ENCODE measurements at places on chromosomes 1 and 21.

- no peak for DNase-seq
Observed at GRCh38 chr1:55844322-55844721, 629.2 kb upstream of the USP24 start.

DNA sequence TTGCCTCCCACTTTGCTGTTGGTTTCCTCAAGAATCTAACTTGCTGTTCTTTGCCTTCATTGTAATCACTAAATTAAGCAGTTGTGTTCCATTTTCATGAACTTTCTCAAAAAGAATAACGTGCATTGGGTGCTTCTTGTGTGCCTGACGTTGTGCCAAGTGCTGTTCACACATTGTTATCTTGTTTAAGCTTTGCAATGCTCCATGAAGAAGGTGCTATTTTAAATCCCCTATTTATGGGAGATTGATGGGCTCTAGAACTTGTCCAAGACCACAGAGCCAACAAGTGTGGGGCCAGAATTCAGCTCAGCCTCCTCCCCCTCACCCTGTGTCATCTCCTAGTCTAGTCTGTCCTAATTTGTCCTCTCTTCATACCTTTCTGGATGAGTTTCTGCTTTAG, 199.8 kb downstream of the C1orf94 start:
- DNase-seq: no peak

DNA sequence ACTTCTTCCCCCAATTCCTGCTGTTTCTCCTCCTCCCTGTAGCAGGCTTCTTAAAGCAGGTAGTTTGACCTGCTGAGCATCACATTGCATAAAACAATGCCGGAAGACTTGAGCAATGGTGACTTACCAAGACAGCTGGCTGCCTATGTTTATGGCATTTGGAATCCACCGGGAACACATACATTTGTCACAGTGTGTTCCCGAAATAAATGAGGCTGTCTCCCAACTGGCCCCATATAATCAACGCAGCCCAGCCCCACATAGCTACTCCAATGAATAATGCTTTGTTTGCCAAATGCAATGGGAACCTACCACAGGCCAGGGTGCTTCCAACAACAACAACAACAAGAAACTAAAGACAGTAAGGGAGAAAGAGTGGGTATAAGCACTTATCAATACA, 186.1 kb upstream of the MAP1LC3C start:
- no peak for DNase-seq

DNA sequence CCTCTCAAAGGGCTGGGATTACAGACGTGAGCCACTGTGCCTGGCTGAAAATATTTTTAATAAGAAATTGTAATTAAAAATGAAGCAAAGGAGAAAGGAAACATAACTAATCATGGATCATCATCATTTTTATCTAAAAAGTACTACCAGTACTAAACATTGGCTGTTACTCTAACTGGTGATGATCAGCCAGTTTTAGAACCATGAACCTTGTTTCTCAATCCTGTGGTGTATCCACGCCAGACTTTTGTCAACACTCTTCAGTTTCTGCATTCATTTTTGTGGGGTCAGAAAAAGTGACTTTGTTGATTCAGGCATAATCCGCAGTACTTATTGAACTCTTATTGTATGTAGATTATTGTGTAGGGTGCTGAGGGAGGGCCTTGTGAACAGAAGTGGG, 52.3 kb downstream of the VPS13D start:
- no peak for DNase-seq

DNA sequence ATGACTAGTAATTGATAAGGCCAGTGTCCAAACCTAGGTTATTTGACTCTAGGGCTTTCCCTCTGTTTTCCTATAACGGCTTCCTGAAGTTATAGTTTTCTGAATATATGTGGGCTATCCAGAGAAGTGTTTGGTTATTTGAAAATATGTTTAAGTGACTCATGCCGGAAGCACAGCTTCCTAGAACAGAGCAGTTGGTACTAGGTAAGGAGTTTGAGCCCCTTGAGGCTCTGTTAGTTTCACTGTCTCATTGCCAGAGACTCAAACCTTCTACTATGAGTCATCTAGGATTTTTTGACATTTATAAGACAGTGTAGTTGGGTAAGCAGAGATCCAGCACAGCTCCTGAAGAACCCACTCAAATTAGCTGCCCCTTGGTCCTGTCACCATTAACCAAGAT, 27.1 kb upstream of the LEPR start:
- DNase-seq: no peak

- peak; percentile 26 for DNase-seq
Observed at GRCh38 chr1:62508187-62508758, 71.4 kb downstream of the USP1 start.

- no peak for DNase-seq
Observed at GRCh38 chr1:36889478-36890226, 144.7 kb downstream of the GRIK3 start.

- DNase-seq: no peak
Observed at GRCh38 chr21:31658053-31658452, 1.4 kb upstream of the SOD1 start.

DNA sequence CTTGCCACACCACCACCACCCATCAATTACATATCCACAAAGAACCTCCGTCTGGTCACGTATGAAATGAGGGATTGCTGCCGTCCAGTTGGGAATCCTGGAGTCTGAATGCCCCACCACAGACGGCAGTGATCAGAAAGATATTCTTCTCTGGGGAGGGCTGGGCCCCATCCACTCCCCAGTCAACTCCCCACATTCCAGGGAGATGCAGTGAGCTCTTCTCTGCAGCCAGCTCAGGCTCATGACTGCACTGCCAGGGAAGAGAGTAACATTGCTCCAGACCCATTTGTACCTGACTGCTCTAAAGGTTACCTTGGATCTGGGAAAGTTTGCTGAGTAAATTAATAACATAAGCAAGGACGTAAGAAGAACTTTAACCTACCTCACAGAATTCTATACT, 18.3 kb downstream of the DEGS1 start:
- DNase-seq: no peak

DNA sequence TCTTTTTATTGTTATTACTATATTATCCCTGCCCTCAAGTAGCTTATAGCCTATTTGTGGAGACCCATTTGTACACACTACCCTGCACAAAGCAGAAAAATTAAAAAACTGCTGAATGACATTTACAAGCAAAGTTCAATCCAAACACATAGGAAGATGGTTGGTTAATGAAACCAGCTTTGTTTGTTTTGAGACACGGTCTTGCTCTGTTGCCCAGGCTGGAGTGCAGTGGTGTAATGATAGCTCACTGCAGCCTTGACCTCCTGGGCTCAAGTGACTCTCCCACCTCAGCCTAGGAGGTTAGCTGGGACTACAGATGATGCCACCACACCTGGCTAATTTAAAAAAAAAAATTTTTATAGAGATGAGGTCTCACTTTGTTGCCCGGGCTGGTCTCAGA, 31.6 kb downstream of the TGFB2 start:
- DNase-seq: no peak

GRCh38 chr1:38814444-38814983, 45.1 kb downstream of the RRAGC start:
- DNase-seq: no peak

- no peak for DNase-seq
Observed at GRCh38 chr1:155015527-155016230, 13.1 kb downstream of the ZBTB7B start.

GRCh38 chr1:89525169-89525855, 683 bp downstream of the LRRC8B start:
- peak; percentile 51 for DNase-seq

DNA sequence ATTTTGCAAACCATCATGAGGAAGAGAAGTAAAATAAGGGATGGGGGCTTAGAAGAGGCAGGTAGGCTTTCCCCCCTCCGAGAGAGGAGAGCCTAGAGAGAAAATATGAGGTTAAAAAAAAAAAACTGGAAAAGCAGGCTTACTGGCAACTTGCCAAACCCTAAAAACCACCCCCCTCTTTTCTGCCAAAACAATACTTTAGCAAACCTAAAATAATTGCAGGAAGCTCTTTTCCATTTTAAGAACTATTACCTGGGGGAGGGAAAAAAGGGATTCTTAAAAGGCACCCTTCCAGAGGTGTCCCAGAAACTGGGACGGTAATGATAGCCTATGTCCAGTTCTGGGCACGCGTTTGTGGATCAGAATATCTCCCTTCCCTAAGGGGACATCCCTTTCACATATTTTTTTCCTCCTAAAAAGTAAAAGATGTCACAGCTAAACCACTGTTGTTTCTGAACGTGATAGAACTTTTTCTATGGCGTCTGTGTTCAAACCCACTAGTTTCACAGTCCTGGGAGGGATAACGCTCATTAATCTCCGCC, 1.1 kb upstream of the NFIA start:
- peak; percentile 64 for DNase-seq

DNA sequence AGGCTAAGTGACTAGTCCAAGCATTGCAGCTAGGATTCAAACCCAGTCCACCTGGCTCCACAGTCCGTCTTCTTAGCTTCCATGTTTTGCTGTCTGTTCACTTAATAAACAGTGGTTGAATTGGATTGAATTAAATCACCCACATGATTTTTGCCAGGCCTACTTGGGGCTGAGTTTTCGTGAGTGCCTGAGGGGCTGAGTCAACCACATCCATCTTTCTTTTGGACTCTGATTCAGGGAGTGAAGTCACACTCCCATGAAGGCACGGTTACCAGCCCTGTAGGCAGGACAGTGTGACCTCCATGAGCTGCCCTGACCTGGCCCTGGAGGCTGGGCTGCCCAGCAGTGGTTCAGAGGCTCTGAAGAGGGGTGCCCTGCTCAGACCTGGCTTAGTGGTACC, 123.7 kb downstream of the ACTL8 start:
- DNase-seq: no peak

DNA sequence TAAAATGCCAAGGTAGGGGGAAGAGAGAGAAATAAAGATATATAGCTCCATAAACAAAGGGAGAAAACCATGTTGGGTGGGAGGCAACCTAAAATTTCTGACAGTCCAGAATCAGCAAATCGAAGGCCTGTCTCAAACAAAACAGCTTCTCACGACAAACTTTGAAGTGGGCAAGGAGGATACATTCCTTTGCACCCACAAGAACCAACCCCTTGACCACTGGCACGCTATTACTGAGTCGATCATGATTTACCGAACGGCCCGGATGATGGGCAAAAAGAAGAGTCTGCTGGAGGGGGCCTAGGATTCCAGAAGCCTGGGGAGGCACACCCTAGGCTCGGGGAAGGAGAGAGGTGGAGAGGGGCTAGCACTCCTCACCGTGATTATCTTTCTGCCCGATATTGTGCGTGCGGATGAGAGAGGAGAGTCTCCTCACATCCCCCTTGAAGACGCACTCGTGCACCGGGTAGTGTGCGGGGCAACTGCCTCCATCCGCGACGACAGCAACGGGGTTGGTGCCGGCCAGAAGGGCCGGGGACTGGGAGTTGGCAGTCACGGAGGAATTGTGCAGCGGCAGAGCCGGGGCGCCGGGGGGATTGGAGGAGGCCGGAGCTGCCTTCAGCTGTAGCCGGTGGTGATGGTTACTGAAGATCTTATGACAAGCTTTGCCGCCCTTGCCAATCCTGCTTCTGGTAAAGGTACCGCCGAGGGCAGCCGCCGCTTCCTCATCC, 756 bp downstream of the ANKRD13C start:
- DNase-seq: peak; percentile 24

GRCh38 chr1:111704776-111705175, 34.4 kb downstream of the INKA2 start:
- DNase-seq: no peak

GRCh38 chr1:199837321-199837720, 190.2 kb upstream of the NR5A2 start:
- DNase-seq: no peak

- DNase-seq: no peak
Observed at GRCh38 chr1:183403498-183403897, 14.7 kb downstream of the NMNAT2 start.

GRCh38 chr1:25500694-25501093, 42.7 kb upstream of the LDLRAP1 start:
- no peak for DNase-seq

DNA sequence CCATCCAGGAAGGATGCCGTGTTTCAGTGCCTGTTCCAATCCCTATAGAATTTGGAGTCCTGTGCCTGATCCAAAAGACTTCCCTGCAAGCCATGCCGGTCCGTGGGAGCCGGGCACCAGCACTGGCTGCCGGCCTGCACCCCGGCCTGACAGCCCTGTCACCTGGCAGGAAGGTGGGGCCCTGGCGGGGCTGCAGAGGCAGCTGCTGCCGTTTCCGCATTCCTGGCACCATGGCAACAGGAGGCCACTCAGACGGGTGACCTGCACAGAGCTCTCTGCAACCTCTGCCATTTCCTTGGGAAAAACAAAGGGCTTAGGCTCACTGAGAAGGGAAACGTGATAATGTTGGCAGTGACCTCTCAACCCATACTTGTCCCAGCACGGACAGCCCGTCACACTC, 63.2 kb upstream of the TMEM51 start:
- DNase-seq: no peak

- no peak for DNase-seq
Observed at GRCh38 chr1:156675210-156676113, 1.7 kb downstream of the NES start.

GRCh38 chr1:21124846-21125245, 51.9 kb downstream of the EIF4G3 start:
- DNase-seq: no peak

DNA sequence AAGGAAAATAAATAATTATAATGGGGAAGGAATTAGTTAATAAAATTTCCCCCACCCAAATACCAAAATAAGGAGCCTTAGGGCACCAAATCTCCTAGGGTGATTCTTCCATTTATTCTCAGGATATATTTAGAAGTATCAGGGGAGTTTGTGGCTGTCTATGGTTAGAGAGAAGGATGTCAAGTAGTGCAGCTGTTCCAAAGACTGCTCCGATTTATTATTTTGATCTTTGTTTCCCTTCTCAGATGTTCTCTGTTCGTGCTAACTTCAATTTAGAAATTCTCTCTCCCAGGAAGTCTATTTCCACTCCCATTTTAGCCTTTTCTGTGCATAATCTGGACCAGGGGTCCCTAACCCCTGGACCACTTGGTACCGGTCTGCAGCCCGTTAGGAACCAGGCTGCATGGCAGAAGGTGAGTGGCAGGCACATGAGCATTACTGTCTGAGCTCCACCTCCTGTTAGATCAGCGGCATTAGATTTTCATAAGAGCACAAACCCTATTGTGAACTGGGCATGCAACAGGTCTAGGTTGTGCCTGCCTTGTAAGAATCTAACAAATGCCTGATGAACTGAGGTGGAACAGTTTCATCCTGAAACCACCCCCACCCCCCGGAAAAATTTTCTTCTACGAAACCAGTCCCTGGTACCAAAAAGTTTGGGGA, 9.3 kb upstream of the MAST2 start:
- DNase-seq: no peak

DNA sequence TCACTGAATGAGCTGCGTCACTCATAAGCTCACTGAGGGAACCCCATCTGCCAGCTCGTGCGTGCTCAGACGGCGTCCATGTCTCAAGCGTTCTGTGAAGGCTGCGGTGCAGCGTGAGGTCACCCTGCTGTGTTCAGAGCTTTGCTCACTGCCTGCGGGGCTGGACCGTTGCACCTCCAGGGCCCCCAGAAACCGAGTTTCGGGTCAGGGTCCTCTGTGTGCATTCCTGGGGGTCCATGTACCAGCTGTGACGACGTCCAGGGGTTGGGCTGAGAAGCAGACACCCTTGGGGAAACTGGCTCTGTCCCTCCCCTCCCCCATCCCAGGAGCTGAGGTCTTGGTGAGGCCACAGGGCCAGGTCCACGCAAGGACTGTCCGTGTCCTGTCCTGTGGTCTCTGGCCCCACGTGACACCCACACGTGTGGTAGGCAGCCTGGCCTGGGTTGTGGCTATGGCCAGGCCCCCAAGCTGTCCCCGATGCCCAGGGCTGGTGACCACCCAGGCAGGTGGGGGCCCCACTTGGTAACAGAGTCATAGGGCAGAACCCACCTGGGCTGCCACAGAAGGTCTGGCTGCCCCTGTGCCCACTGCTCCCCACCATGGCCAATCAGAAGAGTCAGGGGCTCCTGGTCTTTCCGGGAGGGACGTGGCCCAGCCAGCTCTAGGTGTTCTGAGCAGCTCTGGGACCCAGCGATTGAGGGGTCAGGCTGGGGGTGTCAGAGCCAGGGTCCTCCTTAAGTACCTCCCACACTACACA, 24.4 kb downstream of the FTCD start:
- DNase-seq: no peak

Data from globus pallidus (tissue), 1 donor.